Stimulated activated CD4-positive, alpha-beta T cell treated with anti-CD3 and anti-CD28 coated beads, Interleukin-4, amount 100 ng/mL, for 24 hours (primary cell): ENCODE measurements at places on chromosomes 5 and 9.

DNA sequence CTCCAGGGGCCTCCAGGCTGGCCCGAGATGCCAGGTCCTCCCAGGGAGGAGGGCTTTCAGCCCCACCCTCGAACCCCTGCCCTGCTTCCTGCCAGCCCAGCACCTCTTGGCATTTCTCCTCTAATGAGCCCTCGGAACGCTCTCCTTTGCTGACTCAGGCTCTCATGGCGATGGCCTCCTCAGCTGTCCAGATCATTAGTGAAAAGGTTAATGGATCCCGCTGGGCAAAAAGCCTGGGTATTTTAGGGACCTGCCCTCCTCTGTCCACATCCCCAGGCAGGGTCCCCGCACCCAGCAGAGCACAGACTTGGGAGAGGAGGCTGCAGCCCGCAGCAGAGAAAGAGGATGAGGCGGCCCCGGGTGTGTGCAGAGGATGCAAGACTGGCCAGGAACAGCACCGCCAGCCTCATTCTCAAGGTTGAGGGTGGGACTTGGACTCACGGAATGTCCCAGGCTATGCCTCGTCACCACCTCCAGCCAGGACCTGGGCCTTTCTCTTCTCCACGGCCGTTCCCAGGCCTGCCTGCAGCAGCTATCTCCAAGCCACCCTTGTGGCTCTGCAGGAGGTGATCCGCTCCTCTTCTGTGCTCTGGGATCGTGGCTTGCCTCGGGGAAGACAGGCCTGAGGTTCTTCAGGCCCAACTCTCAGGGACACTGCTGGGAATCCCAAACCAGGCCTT, 23.0 kb upstream of the ADAMTS2 start:
- no peak for DNase-seq

- no peak for DNase-seq
Observed at GRCh38 chr5:174300118-174300940, 254.8 kb downstream of the NSG2 start.

GRCh38 chr5:43312076-43312661, 1.0 kb downstream of the HMGCS1 start:
- no peak for DNase-seq

DNA sequence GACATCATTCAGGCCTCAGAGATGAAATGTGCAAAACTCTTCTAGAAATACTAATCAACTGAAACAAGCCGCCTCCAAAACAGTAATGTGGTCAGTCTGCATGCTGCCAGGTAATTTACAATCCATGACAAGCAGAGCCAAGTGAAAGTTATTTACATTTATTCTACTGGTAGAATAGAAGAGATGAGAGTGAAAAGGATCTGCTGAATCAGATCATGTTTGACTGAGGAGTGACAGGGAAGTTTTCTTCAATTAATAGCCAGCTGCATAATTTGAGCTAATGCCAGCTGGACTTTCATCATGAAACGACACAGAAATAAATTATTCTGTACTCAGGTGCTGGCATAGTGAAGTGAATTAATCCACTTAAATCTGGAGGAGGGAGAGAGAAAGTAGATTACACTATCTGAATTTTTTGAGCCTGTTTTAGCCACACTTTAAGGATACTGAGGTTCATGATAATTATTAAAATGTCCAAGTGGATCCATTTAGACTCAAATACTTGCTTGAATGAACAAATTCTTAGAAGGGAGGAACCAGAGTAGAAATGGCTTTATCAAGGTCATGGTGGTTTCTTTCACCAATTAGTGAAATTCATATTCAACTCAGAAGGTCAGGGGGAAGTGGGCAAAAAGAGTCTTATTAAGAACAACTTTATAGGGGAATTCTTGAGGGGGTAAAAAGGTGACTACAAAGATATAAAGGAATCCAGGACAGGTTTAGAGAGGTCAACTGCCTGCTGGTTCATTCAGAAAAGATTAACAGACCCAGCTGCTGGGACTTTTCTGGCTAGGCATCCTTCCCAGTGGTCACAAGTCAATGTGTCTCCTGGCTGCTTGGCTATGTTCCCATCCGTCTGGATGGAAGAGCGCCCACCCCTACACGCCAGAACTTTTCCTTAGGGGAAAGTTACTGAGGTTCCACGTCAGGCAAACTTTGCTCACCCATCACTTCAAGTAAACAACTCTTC, 350.4 kb downstream of the PDE4D start:
- DNase-seq = no peak

GRCh38 chr5:60820593-60821487, 23.2 kb downstream of the ELOVL7 start:
- DNase-seq = no peak

DNA sequence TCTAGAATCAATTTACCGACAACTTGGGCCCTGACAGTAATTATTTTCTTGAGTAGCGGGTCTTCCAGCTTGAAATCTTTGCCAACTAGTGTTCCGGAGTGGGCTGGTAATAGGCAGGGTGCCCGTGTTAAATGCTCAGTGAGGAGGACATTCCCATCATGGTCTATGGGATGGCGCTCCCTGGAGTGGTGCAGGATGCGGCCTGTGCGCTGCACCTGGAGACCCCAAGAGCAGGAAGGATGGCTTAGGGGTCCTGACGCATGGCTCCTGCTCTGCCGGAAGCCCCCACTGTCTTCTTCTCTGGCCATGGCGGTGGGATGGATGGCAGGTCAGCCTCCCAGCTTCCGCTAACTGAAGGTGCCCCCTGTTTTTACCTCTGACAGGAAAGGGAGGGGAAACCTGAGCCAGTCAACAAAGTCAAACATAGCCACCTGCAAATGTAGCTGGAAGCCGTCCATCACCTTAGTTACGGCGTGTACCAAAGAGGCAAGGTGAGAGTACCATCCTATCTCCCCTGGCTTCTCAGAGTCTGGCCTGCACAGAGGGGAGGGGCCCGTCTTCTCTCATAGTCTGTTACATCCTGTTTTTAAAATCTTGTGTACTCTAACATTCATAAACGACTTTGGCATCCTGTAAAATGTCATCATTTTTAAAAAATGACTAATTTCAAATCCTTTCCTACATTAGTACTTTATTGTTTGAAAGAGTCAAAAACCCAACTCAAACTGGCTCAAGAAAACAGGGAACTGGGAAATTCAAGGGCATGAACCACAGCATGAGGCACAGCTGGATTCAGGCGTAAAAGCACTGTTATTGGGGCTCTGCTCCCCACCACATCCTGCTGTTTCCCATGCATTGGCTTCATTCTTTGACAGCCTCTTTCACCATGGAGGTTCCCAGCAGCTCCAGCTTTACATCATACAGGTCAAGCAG, 28.5 kb upstream of the UNC5A start:
- no peak for DNase-seq

GRCh38 chr5:125408448-125409233, 662.2 kb upstream of the ZNF608 start:
- no peak for DNase-seq

DNA sequence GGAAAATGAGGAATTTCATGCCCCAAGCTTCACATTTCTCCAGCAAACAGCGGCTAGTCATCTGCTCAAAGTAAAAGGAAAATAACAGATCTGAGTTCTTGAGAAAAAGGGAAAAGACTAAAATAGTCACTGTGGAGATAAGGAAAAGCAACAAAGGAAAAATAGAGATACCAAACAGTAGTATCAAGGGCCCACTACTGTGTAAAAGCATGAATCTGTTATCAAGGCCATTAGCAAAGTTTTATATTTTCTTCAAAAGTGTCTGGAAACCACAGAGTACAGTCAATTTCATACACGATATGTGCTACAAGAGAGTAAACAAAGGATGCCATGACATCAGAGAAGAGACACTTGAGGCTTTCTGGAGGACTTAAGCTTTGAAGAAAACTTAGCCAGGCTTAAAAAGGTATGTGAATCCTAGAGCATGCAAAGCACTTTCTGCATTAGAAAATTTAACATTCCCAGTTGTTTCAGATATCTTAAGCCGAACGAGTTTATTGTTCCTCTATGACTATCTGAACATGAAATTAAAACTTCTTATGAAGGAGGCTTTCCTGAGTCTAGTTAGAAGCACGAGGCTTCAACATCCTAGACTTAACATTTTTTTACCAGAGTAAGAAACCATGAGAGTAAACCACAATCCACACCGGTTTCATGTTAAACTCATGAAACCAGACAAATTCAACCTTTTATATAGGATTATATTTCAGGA, 1.2 kb downstream of the TTC33 start:
- DNase-seq = no peak

- DNase-seq = no peak
Observed at GRCh38 chr9:97039514-97039860, 545 bp upstream of the CTSV start.

GRCh38 chr5:103360475-103360874, 101.9 kb downstream of the MACIR start:
- DNase-seq = no peak

DNA sequence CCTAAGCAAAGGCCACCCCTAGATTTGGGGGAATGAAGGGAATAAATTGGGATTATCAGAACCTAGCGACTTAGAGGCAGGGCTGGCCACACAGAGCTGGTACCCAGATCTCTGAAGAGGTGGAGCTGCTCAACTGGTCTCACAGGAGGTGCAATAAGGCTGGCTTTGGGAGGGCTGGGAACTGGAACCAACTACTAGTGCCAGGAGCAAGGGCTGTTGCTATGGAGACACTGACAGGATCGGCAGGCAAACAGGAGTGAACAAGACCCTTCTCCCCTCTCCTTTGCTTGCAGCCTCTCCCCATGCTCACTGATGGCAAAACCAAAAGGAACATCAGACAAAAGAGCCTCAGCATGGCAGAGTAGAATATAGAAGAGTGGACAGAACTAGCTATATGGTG, 17.0 kb upstream of the WHRN start:
- no peak for DNase-seq

DNA sequence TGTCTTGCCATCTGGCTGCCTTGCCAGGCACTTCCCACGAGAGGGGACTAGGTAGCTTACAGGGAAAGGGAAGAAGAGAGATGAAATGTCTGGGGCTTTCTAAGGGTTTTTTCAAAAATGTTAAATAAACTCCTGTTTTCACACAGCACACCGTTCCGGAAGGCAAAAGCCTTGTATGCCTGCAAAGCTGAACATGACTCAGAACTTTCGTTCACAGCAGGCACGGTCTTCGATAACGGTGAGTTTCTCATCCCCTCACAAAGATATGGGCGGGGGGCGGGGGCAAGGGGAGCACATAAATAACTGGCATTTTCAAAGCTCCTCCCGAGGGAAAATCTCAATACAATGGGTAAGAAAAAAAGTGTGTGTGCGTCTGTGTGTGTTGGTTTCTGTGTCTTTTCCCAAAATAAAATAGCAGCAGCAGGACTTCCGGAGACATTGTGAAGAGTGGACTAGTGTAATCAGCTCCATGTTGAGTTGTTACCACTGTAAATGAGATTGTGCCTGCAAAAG, 189.6 kb downstream of the NR3C1 start:
- DNase-seq = no peak

GRCh38 chr5:10499066-10499465, 57.4 kb downstream of the ROPN1L start:
- no peak for DNase-seq

- DNase-seq = no peak
Observed at GRCh38 chr9:69877852-69878514, 57.4 kb downstream of the CFAP95 start.

DNA sequence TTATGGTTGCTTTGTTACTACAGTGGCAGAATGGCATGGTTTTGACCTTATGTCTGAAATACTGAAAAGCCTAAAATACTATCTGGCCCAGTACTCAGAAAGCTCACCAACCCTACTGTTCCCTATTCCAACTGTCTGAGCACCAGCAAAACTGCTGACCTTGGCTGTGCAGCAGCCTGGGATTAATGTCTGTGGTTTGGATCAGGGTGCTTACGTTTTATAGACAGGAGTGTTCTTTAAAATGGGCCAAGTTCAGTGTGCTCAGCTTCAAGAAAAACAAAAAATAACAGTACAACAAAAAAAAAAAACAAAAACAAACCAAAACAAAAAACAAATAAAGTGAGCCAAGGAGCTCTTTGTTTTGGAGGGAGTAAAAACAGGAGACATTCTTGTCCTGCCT, 36.4 kb downstream of the SLC28A3 start:
- DNase-seq = no peak

DNA sequence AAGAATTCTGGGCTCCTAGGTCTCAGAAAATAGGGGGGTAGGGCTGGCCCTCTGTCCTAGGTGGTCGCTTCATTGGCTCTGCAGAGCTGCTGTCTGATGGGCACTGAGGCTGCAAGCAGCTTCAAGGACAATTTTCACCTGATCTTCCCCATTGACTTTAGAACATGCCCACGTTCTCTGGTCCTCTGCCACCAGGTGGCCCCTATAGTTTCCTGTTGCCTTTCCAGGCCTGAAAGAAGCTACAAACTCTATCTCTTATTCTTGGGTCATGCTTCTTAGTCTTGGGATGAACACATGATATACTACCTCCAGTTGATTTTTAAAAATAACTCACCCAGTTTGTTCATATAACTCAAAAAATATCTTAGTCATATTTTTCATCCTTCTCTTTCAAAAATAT, 26.3 kb downstream of the SPZ1 start:
- DNase-seq = peak; percentile 17

- DNase-seq = no peak
Observed at GRCh38 chr5:120518581-120518980, 54.5 kb downstream of the PRR16 start.

GRCh38 chr9:69385581-69386033, 60.6 kb downstream of the ENTREP1 start:
- no peak for DNase-seq

DNA sequence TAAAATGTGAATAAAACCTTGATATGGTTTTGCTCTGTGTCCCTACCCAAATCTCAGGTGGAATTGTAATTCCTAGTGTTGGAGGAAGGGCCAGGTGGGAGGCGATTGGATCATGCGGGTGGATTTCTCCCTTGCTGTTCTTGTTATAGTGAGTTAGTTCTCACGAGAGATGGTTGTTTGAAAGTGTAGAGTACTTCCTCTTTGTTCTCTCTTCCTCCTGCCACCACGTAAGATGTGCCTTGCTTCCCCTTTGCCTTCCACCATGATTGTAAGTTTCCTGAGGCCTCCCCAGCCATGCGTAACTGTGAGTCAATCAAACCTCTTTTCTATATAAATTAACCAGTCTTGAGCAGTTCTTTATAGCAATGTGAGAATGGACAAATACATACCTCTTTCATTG, 34.9 kb downstream of the TARS1 start:
- no peak for DNase-seq

- no peak for DNase-seq
Observed at GRCh38 chr5:78353520-78353919, 6.9 kb upstream of the SCAMP1 start.

DNA sequence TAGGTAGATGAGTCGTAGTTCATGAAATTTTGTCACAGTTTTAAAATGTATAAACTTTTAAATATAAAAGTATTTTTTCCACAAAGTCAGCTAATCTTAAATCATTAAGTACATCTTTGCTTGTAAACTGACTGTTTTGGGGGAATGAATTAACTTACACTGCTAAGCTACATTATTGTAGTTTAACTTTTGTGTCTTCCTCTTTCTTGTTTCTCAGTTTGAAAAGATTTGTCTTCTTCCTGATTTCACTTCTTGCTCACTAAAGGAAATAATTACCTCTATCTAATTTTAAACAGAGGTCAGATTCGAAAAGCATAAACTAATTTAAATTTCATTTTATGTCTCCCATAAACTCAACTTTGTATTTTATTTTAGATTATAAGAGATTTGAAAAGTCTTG, 5.7 kb downstream of the NIPSNAP3B start:
- no peak for DNase-seq

GRCh38 chr9:1881708-1882295, 133.3 kb upstream of the SMARCA2 start:
- no peak for DNase-seq
